ENCODE measurements at places on chromosomes 4 and X.

- no peak for DNase-seq
Observed at GRCh38 chr4:38982361-38983095, 49.7 kb downstream of the TMEM156 start.

DNA sequence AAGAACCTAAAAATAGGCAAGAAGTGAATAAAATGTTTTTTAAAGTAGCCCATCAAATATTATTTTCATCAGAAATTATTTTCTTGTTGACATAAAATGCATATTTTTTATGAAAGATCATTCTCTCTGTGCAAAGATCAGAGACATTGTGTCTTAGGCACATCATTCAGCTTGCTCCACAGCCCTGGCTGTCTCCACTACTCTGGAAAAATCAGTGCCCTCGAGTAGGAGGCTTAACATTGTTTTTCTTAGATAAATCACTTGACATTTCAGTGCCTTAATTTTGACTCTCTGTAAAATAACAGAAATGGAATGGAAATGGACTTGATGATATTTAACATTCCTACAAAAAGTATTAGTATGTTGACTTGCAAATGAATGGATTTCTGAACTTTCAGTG lies 77.9 kb downstream of the FAT4 start:
- no peak for DNase-seq

DNA sequence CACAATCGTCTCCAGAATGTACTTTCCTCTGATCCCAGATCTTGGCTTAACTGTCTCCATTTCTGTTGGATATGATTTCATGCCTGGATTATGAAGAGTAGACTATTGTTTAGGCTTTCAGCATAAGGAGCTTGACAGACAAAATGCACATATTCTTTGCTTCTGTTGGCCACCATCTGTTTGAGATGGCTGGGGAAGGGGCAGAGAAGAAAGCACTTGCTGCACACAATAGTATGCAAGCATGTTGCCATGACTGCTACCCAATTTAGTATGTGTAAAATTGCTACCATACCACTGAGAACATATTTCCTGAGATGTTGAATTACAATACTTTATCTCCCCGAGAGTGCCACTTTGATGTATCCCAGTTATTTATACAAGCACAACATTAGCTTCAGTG lies 127.9 kb upstream of the BMPR1B start:
- no peak for DNase-seq

- DNase-seq: no peak
Observed at GRCh38 chrX:115958687-115959359, 211.7 kb upstream of the AGTR2 start.

DNA sequence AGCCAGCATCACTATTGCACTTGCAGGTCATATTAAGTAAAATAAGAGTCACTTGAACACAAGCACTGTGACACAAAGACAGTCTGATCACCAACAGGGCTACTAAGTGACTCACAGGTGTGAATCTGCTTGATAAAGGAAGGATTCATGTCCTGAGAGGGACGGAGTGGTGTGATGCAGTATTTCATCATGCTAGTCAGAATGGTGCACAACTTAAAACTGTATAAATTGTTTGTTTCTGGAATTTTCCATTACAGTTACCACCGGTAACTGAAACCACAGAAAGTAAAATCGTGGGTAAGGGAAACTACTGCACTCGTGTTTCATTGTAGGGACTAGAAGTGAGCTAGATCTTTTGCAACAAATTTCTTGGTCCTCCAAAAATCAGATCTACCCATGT lies 109.7 kb downstream of the ELOVL6 start:
- peak; percentile 53 for DNase-seq

- DNase-seq: peak; percentile 1
Observed at GRCh38 chrX:107154787-107155620, 36.4 kb upstream of the RBM41 start.

- no peak for DNase-seq
Observed at GRCh38 chr4:83613994-83614393, 78.1 kb downstream of the GPAT3 start.

- no peak for DNase-seq
Observed at GRCh38 chr4:15148199-15148598, 145.9 kb downstream of the CPEB2 start.

- DNase-seq: no peak
Observed at GRCh38 chrX:124414281-124414680, 67.9 kb downstream of the SH2D1A start.

DNA sequence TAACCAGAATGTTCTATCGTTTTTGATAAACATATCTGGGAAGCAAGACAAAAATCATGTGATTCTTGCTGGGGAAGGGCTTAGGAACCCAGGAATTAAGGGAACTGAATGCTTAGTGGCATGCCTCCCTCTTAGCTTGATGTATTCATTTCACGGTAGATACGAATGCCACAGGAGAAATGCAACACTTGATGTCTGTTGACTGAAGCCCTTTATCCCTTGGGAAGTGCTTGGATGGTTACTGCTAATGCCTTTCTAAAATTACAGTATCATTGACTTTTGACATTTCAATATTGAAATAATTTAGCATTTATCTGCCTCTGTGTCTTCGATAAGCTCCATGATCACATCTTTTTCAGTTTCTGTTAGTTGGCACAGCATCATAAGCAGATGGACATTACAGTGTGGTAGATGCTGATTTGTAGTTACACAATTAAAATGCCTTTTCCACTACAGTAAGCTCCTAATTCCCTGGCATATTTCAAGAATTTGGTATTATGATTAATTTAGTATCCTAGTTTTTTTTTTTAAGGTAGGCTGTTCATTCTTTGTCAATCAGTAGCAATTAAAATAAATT lies 226.7 kb downstream of the ARHGAP10 start:
- DNase-seq: no peak

GRCh38 chr4:142351958-142352357 lies 494.1 kb downstream of the INPP4B start:
- peak; percentile 62 for DNase-seq

GRCh38 chr4:89411539-89412309 lies 104.1 kb upstream of the GPRIN3 start:
- DNase-seq: no peak

- no peak for DNase-seq
Observed at GRCh38 chr4:41380511-41381157, 123.9 kb downstream of the UCHL1 start.

DNA sequence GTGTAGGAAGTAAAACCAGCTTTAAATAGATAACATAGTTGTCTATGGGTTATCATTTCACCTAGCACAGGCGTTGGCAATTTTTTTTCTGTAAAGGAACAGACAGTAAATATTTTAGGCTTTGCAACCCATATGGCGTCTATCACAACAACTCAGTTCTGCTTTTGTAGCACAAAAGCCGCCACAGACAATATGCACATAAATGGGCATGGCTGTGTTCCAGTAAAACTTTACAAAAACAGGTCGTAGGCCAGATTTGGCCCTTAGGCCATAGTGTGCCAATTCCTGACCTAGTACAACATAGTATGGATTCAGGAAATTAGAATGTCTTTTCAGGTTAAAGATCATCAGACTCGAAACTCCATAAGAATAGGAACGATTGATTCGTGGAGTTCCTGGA lies 265.3 kb upstream of the GK2 start:
- no peak for DNase-seq

DNA sequence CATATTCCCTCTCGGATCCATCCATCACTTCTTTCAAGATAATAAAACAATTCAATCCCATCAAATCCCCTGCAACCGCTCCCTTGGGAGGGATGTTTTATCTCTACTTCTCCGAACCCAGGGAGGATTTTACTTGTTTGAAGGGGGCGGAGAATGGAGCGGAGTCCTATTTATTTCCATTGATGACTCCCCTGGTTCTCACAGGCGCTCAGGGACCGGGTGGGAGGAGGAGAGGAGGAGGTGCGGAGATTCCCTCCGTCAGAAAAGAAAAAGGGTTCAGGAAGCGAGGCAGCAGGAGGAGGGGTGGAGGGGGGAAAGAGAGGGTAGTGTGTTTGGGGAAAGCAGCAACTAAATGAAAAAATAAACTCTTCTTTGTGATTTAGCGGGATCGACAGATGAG lies 2.1 kb downstream of the NDNF start:
- DNase-seq: no peak

All from astrocyte of the hippocampus (primary cell).